Fibroblast of gingiva (primary cell): ENCODE measurements at places on chromosomes 6 and 20.

DNA sequence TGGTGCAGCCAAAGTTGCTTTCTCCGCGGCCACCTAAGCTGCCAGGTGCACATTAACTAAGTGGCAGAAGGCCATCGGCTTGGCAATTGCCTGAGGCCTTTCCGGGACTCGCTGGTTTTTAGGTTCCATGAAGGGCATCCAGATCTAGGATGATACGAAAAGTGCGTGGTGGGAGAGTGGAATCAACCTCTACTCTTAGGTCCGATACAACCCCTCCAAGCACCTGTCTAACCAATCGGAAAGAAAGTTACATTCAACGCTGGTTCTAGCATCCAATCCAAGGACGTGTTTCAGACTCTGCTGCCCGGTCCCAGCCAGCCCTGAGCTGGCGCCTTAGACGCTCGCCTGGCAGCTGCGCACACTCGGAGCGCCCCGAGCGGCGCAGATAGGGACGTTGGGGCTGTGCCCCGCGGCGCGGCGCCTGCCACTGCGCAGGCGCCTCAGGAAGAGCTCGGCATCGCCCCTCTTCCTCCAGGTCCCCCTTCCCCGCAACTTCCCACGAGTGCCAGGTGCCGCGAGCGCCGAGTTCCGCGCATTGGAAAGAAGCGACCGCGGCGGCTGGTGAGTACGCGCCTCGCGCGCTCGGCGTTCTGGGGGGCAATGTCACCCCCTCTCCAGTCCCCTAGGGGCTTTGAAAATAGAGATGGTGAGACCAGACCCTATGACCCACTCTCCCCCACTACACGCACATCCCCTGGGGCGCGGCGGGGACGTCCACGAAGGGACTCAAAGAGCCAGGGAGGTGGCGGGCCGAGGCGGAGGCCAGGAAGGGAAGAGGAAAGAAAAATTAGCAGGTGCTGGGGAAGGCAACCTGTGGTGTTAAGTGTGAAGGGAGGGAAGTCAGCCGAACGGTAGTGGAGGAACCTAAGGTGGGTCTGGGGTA is at the start of gene ENPP4:
Gene ENPP4, plus strand, starts transcription at position 361 of the 883 bp plus-strand sequence. CDS start 9,595 bp downstream, outside the sequence.
- DNase-seq: peak; percentile 63

DNA sequence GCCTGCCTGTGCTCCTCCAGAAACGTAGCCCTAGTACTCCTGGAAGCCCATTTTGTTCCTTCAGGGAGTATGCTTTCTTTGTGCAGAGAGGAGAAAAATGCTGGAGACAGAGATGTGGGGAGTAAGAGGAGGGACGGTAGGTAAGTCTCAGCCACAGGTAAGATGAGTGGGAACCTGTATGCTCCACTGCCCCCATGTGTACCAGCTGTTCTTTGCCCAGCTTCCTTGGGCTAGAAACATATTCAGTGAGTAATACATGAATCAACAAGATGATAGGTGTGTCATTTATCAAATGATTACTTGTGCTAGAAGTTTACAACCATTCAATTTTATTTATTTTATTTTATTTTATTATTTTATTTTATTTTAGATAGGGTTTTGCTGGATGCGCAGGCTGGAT is 13.6 kb upstream of the CEP85L start:
- no peak for DNase-seq

GRCh38 chr20:38747495-38748096 is 664 bp upstream of the ACTR5 start:
- DNase-seq: no peak

- no peak for DNase-seq
Measured at GRCh38 chr20:59451066-59451630, 150.7 kb downstream of the EDN3 start.

DNA sequence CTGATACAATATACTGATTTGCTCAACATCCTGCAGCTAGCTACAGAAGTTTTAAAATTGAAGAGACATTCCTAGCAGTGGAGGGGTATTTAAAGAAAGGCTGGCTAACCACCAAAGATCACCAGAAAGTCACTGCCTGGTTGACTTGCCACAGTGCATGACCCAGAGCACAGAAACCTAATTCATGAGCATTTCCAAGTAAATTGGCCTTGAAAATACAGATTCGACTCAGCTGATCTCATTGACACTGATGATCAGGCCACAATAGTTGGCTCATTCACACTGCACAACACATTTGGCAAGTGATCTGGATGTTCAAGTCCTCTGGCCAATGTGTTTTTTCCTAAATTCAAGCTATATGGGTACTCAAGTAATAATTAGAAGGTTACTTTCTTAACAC is 13.3 kb upstream of the TDRD6 start:
- no peak for DNase-seq

DNA sequence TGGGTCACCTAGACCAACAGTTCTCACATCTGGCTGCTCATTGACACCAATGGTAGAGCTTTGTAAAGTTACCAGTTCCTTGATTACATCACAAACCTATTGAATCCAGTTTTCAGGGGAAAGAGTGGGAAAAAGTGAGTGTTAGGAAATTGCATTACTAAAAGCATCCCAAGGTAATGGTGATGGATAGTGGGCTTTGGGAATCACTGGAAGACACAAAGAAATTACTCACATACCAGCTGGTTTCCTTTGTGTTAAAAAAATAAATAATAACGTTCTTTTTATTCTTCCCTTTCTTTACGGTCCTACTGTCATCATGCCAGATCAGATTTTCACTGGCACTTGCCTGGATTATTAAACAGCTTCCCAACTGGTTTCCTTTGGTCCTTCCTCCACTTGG is 370.7 kb downstream of the RFPL4B start:
- DNase-seq: no peak

DNA sequence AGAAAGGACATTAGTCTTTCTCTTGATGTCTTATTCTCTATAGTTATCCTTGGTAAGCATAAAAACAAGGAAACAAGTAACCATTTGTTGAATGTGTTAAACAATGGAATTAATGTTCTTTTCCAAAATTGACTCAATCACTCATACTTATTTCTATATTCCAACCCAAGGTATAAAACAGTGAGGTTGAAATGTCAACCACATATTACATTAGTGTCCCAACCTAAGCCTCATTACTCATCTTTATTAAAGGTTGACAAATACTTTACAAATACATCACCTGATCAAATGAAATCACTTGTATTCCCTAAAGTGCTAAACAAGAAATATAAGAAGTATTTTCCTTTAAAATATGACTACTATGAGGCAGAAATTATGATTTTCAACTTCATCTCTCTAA is 100.5 kb downstream of the ASCC3 start:
- no peak for DNase-seq

GRCh38 chr6:101015541-101015940 is 134.4 kb upstream of the ASCC3 start:
- DNase-seq: no peak

- DNase-seq: no peak
Measured at GRCh38 chr6:163311830-163312229, 102.7 kb upstream of the QKI start.

DNA sequence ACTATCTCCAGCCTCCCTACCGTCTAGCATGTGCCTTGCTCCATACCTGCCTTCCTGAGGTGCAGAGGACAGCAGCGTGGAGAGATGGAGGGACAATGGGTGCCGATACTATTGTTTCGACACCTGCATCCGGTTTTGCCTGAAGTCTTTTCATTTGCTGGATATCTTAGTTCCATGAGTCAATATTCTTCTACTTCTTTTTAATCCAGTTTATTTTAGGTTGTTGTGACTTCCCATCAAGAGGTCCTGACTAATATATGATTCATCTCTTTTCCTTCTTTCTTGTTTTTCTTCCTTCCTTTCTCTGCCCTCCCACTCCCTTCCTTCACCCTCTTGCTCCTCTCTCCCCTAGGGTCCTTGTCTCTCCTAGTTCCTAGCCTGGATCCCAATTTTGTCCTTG is 91.4 kb downstream of the CDH26 start:
- DNase-seq: no peak

- DNase-seq: no peak
Measured at GRCh38 chr6:44415449-44415848, 27.9 kb downstream of the CDC5L start.

GRCh38 chr6:38164131-38164481 is 344.6 kb downstream of the ZFAND3 start:
- DNase-seq: no peak

GRCh38 chr6:56913285-56914074 is 41.4 kb upstream of the BEND6 start:
- peak; percentile 84 for DNase-seq

DNA sequence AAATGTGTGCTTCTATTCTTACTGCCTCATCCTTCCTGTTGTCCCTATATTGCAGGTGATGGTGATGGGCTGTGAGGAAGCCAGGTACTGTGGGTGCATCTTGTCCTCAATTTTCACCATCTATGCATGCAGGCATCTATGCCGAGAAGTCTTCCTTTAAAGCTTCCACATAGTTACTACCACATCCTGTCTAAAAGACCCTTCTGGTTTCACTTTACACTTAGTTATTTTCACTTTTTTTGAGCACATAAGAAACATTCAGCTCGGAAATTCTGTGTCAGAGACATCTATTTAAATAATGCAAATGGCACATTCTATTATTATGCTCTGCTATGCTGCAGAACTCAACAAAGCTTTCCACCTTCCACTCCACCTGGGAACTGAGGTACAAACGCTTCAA is 28.2 kb upstream of the FABP7 start:
- no peak for DNase-seq

DNA sequence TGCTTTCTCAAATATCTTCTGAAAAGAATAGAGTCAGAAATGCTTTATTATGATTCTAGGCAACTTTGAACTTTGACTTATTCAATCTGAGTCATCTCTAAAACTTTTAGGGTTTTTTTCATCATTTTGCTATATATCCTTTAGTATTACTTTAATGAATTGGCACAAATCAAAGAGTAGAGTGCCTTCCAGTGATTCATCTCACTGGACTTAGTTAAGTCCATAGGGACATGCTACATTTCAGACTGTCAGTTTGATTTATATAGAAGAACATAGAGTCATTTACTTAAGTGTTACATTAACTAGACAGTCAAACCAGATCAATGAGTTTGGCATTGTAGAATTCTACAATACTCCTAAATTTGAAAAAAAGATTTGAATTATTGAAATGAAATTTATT is 1235.7 kb upstream of the MAP3K7 start:
- no peak for DNase-seq

GRCh38 chr6:138537106-138537505 is 37.8 kb upstream of the NHSL1 start:
- DNase-seq: peak; percentile 91

- peak; percentile 71 for DNase-seq
Measured at GRCh38 chr6:138572167-138572875, 73.0 kb upstream of the NHSL1 start.

- DNase-seq: no peak
Measured at GRCh38 chr20:58824843-58825242, 25.9 kb downstream of the GNAS-AS1 start.

- no peak for DNase-seq
Measured at GRCh38 chr20:2902291-2902690, 29.0 kb downstream of the PTPRA start.

DNA sequence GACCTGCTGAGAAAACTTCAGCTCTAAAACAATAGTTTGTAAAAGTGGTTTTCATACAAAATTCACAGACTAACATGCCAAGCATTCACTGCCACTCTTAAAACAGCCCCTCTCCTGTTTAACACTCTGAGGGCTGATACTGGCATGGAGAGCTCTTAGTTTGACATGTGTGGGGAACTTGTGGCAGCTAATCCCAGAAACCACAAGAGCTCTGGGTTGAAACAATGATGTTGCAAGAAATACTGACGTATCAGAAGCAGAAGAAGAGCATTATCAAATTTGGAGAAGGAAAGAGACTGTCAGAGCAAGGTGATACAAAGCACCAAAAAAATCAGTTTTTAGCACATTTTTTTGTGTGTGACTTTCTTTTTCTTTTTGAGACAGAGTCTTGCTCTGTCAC is 5.1 kb downstream of the BEND3 start:
- DNase-seq: no peak

DNA sequence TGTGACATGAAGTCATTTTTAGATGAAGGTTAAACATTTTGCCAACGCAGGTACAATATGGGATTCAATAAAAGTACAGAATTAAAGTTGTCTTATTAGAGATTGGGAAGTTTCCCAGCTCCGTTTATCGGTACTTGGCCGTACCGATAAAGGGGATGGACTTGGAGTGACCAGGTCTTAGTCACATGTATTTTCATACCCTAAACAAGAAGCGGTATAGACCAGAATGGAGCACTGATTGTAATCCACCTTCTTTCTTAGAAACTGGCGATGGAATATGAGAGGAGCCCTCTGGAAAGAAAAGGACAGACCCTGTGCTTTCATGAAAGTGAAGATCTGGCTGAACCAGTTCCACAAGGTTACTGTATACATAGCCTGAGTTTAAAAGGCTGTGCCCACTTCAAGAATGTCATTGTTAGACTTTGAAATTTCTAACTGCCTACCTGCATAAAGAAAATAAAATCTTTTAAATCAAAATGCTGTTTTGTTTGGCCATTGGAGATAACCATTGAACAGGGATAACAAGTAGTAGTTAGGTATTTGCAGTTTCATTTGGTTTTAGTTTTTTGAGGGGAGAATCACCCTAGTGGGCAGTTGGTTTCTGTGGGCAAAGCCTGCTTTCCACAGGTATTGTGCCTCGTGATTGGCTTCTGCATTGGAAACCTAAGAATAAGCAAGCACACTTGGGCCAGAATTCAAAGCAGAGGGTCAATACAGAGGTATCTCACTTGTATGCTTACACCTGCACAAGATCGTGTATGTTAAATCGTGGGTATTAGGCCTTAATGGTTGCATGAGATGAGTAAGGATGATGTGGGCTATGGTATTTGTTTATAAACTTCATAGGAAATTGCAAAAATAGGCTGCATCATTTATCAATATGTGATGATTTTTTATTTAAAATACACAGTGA is 11.2 kb upstream of the ZNFX1 start:
- DNase-seq: no peak

GRCh38 chr6:45812922-45813321 is 202.7 kb downstream of the CLIC5 start:
- no peak for DNase-seq

DNA sequence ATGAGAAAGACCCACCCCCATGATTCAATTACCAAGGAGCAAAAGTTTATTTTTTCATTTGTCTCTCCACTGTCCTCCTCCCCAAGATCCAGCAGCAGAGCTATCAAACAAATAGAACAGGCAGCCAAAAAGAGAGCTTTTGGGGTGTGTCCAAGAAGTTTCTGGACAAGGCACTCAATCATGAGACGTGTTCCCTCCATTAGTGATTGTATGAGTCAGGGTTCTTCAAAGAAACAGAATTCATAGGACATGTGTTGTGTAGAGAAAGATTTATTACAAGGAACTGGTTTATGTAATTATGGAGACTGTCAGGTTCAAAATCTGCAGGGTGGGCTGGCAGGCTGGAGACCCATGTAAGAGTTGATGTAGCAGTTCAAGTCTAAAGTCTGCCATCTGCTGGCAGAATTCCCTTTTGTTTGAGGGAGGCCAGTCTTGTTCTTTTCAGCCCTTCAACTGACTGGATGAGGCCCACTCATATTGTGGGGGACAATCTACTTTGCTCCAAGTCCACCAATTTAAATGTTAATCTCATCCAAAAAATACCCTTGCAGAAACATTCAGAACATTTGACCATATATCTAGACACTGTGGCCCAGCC is 248.1 kb upstream of the OPRM1 start:
- no peak for DNase-seq
